ENCODE measurements at places on chromosomes 11 and 22. TPM values are rescaled to one million over a fixed set of nuclear protein-coding genes. Genes with fewer than 3 reads are reported as not detected.

The MS4A2 gene
- total RNA-seq: not detected

The CSRP3 gene
- not detected for total RNA-seq

The DRICH1 gene
- total RNA-seq: 0.88 TPM

The OMP gene
- not detected for total RNA-seq

The SLC43A3 gene
- 70.4 TPM for total RNA-seq

The DRD4 gene
- total RNA-seq: 0.26 TPM

The DSCAML1 gene
- not detected for total RNA-seq

Measured in activated naive CD4-positive, alpha-beta T cell treated with anti-CD3 and anti-CD28 coated beads, Interleukin-2, amount 10 ng/mL, durations not matched to agents 5 hours and 36 hours (primary cell).